Fibroblast of skin of right quadriceps (primary cell): ENCODE measurements at places on chromosomes 5 and 9.

DNA sequence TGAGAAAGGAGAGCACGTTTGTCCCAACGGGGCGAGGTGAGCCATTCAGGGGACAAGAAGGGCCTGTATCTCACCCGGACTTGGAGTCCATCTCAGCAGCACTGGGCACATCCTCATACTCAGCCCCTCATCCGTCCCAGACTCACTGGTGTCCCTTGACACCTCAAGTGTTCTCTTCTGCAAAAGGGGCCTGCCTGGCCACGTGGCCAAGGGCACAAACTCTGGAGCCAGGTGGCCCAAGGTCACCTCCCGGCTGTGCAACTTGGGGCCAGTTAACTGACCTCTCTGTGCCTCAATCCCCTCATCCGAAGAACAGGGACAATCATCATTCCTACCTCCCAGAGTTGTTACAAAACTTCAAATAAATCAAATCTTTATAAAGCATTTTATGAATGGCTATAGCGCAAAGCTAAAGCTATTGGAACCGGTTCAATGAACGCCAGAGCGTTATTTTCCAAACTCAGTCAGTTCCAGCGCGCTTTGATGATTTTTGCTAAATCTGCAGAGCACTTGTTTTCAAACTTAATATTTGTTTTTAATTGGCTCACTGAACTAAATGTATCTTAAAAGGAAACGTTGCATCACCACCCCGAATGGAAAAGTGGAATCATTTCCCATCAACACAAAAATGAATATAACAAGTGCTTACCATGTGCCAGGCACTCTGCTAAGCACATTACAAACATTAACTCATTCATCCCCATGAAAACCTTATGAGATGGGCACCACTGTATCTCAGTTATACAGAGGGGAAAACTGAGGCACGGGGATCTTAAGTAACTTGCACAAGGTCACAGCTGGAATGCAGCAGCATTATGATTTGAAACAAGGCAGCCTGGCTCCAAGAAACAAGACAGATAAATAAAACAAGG is 49.3 kb downstream of the DUSP1 start:
- peak; percentile 64 for DNase-seq

DNA sequence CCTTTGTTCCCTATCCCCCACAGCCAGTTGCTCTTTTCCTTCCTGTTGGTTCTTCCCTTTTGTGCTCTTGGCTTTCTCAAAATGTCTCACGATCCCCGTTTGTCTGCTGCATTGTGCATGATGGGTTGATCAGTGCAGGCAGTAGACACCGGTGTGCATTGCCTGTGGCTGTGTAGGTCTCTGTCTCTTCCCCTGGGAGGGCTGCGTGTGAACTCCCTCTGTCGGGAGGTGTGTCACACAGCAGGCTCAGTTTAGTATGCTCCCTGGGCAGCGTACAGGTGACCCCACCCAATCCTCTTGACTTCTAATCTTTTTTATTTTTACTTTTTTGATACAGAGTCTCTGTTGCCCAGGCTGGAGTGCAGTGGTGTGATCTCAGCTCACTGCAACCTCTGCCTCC is 265.3 kb downstream of the FSTL4 start:
- DNase-seq, result no peak

DNA sequence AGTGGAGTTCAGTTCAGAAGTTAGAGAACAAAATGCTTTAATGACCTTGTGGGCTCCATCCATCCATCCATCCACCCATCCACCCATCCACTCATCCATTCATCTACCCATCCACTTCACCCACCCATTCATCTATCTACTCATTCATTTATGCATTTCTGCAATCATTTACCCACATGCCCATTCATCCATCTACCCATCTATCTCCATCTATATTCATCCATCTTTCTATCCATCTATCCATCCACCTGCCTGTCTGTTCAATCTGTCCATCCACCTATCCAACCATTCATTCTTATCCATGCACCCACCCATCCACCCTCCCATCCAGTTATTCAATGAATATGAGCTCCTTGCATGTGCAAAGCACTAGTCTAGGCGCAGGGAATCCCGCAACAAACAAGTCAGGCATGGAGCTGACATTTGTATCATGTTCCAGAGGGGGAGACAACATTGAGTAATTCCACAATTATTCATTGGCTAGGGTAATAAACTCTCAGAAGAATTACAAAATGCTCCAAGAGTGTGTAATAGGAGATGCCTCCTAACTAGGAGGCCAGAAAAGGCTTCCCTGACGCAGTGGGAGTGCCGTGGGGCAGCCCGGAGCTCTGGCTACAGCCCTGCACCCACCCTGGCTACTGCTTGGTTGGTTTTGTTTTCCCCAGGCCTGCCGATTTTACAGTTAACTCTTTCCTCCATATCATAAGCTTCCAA is 211.2 kb downstream of the NXNL2 start:
- peak; percentile 96 for DNase-seq

GRCh38 chr5:127094161-127094814 is 21.0 kb upstream of the C5orf63 start:
- no peak for DNase-seq
